ENCODE measurements at places on chromosomes 16 and 17.
A peak's percentile ranks its signal among the peaks of the same experiment; 100 is the strongest.

GRCh38 chr17:66701462-66701861 is 133.5 kb upstream of the CACNG5 start:
- DNase-seq = no peak

DNA sequence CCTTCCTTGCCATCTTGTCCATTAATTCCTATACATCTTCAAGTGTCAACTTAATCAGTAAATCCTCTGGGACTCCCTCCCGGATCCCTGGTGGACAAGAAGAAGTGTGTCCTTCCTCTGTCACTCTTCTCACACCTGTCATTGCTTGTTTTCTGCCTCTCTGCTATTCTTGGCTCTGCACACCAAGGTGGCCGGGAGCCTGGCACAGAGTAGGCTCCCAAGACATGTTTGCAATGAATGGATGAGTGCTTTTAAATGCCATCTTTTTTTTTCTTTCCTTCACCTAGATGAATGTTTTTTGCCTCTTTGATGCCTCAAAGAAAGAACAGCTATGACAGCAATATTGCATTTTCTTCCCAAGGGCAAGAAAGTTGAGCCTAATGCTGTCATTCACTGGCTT is 58.0 kb upstream of the CLEC18A start:
- no peak for DNase-seq

- DNase-seq = no peak
These were observed 77.0 kb downstream of the MRC2 start for GRCh38 chr17:62704381-62704971.

GRCh38 chr17:55784666-55785065 is 33.8 kb downstream of the PCTP start:
- DNase-seq = no peak

DNA sequence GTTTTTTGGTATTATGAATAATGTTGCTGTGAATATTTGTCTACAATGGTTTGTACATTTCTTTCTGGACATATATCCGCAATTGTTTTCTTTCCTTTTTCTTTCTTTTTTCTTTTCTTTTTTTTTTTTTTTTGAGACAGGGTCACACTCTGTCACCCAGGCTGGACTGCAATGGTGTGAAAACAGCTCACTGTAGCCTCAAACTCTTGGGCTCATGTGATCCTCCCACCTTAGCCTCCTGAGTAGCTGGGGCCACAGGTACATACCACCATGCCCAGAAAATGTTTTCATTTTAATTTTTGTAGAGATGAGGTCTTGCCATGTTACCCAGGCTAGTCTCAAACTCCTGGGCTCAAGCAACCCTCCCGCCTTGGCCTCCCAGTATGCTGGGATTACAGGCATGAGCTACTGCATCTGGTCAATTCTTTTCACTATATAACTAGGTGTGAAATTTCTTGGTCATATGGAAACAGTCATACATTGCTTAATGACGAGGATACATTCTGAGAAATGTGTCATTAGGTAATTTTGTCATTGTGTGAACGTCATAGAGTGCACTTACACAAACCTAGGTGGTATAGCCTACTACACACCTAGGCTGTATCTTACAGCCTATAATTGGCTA is 15.2 kb downstream of the IL21R start:
- no peak for DNase-seq

DNA sequence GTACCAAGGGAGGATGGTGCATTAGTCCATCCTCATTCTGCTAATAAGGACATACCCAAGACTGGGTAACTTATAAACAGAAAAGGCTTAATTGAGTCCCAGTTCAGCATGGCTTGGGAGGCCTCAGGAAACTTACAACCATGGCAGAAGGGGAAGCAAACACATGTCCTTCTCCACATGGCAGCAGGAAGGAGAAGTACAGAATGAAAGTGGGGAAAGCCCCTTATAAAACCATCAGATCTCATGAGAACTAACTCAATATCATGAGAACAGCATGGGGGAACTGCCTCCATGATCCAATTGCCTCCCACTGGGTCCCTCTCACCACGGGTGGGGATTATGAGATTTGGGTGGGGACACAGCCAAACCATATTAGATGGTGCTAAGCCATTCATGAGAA is 84.5 kb downstream of the SEC14L1 start:
- DNase-seq = no peak

DNA sequence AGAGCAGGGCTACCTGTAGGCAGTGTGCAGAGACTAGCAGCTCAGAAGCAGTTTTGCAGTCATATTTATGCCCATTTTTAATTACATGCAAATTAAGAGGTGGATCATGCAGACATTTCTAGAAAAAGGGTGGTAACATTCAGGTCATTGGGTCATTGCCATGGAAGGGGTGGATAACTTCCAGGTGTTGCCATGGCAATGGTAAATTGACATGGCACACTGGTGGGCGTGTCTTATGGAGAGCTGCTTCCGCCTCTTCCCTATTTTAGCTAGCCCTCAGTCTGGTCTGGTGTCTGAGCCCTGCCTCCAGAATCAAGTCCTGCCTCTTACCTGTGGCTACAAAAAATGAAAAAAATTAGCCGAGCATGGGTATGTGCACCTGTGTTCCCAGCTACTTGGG is 2.8 kb upstream of the DNAI2 start:
- DNase-seq = no peak

- DNase-seq = no peak
These were observed 313.1 kb upstream of the TNRC6C start for GRCh38 chr17:77645072-77646045.

GRCh38 chr17:17384961-17385360 is 81.8 kb downstream of the NT5M start:
- no peak for DNase-seq

GRCh38 chr16:67902831-67903230 is 9.8 kb downstream of the PSKH1 start:
- DNase-seq = no peak

DNA sequence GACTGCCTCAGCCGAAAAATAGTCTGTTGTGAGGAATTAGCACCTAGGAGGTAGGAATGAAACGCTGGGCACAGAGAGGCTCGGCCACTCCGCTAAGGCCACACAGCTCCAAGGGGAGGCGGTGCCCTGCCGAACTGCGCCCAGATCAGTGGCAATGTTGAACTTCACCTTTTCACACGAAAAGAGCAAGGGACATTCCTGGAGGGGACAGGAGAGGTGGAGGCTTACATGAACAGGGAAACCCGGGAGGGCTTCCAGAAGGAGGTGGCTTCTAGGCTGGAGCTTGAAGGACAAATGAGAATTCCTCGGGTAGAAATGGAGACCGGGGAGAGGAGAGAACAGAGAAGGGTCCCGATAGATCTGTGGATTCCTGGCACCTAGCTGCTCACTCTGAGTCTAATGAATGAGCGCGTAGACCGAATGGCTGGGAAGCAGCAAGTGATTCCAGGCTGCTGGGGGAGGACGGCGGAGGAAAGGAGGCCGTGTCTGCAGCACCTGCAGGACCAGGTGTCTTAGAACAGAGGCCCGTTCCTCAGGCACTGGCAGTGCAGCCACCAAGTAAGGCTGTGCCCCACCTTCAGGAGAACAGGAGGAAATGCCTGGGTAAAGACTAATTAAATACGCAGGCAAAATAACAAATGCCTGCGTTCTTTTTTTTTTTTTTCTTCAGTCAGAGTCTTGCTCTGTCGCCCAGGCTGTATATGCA is 722 bp upstream of the SLC38A10 start:
- DNase-seq = no peak

DNA sequence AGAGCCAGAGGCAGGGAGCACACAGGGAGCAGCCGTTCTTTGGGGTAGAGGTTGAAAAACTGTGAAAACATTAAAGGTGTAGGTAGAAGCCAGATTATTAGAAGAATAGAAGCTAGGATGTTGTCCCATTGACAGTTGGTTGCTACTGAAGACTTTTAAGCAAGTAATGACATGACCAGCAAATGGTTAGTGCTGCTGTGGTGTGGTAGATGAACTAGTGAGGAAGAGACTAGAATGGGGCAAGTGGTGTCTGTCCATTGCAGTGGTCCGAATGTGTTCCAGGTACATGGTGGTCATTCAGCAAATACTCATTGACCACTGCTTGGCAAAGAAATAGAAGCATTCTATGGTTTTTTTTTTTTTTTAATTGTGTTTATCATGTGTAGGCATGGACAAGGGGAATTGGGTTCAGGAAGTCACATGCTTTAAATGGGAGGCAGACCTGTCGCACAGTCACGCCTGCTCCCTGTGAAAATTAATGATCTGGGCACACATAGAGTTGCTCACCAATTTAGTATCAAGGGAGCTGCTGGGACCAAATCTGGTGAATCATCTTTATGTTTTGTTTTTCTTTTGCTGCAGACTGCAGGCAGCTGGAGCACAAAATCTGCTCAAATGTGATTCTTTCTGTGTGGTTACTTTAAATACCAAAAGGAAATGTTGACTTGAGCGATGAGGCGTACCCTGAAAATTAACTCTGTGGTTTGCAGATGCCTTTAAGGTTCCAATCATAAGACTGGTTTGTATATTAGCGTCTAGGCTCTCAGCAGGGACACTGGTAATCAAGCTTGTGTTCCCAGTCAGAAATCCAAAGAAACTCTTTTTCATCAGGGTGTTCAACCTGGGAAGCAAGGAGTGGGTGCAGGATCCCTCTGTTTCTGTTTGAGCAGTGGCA is 30.7 kb downstream of the YPEL2 start:
- peak; percentile 77 for DNase-seq

DNA sequence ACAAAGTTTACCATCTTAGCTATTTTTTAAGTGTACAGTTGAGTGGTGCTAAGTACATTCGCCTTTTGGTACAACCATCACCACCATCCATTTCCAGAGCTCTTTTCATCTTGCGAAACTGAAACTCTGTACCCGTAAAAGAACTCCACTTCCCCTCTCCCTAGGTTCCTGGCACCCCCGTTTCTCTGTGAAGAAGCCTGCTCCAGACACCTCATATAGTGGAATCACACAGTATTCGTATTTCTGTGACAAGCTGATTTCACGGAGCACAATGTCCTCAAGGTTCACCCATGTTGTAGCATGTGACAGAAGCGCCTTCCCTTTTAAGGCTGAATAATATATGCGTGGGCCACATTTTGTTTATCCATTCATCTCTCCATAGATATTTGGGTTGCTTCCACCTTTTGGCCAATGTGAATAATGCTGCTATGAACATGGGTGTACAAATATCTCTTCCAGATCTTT is 54.2 kb upstream of the MAP3K14 start:
- no peak for DNase-seq

DNA sequence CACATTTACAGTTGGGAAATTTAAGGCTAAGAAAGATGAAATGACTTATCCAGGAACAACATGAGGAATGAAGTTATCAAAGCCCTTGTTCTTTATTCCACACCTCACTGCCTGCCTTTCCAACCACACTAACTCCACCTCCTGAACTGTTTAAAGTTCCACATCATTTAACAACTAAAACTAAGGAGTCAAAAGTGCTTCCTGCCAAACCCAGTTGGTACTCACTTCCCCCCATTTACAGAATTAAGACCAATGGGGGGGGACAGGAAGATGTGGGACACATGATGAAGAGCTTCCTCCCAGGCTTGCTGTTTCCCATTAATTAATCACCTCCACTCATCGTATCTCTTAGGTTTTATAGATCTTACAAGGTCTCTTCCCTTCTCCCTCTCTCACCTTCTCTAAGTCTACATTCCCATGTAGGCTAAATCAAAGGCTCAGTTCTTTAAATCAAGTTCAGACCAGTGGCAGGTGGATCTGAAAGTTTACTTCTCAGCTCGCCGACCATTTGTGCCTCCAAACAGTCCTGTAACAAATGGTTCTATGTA is 19.2 kb upstream of the TMEM101 start:
- DNase-seq = no peak

DNA sequence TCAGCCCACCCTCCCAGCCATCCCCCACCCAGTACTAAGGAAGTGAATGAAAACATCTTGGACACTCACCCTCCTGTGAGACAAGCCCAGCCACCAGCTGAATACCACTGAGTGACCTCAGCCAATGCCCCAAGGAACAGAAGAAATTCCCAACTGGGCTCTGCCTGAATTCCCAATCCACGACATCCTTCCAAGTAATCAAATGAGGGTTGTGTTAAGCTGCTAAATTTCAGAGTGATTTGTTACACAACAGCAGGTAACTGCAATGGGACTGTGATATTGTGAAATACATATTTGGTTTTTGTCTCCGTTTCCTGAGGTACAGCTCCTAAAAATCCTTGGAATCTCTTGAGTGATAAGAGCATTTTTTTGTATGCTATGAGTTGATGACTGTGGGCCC is 578.7 kb upstream of the CDH11 start:
- DNase-seq = no peak

DNA sequence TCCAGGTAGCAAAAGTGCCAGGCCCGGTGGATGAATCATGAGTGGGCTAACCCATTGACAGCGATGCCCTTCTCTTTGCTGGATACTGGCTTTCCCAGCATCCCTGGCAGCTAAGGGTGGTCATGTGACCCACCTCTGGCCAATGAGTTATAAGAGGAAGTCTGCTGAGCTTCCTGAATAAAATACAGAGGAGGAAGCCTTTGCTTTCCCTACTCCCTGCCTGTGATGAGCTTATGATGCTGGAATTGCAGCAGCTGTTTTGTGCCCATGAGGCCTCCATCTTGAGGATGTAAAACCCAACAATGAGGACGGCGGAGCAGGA is 15.0 kb upstream of the ATP2A3 start:
- DNase-seq = no peak

GRCh38 chr16:75075688-75076268 is 40.8 kb downstream of the LDHD start:
- DNase-seq = no peak

All from brain pericyte (primary cell).